ENCODE measurements at places on chromosomes 7 and 10.

DNA sequence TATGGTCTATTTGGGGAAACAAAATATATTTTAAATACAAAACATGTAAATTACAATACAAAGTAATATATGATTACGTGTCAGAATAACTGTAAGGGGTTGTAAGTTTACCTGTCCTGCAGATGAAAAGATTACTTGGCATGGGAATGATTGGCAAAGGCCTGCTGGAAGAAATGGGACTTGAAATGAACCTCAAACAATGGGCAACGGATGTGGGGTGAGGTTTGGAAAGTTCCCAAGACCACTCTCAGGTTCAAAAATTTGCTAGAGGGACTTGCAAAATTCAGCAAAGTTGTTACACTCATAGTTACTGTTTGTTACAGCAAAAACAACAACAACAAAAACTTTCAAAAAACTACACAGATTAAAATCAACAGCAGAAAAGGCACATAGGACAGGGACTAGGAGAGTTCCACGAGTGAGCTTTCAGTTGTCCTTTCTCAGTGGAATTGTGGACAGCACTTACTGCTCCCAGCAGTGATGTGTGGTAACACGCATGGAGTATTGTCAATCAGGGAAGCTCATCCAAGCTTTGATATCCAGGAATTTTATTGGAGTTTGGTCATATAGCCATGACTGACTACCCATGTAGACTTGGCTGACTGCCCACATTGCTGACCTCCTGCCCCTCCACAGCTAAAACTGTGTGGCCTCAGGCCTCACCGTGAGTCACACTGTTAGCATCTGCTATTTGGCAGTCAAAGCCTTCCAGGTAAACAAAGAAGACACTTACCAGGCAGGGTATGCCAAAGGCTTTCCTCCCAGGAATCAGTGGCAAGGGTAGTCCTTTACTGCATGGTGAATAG lies 43.8 kb downstream of the EXOC6 start:
- DNase-seq: no peak

DNA sequence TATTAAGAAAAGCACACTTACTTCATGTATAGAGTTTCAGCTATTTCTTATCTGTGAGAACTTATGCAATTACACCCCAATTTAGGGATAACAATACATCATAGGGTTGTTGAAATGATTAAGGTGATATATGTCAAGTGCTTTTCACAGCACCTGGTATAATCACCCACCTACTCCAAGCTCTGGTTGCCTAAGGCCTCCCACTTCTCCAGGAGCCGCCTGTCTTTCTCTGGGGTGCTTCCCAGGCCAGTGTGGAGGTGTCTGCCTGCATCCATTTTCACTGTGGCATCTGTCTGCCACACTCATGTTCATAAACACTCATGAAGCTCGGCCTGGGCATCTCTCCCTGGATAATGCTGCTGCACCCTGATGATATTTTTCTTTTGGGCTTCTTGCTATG lies 250.3 kb downstream of the STK31 start:
- DNase-seq: no peak

- DNase-seq: no peak
These were observed 606 bp downstream of the PALD1 start for GRCh38 chr10:70479165-70479581.

- DNase-seq: no peak
These were observed 246.8 kb downstream of the MAD1L1 start for GRCh38 chr7:1985936-1986335.

DNA sequence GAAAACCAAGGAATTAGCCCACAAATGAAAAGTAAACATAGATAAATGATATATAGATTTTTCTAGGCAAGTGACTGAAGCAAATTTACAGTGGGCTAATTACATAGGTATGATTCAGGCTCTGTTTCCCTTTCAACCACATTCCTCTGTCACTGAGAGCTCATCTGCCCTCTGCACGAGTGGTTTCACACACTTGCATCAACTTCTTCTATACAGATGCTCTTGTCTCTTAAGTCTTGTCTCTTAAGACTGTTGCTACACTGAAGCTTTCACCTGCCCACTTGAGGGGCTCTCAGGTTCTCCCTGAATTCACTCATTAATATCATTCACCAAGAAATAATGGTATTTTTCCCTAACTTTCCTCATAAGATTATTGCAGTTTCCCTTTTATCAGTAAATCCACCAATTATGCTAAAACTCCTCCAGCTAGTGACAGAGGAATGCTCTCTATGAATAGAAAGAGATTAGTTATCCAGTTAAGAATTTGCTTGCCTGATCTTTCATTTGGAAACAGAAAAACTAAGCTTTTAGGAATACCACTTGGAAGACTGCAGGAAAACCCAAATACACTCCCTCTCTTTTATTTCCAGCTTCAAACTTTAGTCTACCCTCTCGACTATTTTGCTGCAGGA lies 95.7 kb downstream of the ELAPOR2 start:
- DNase-seq: no peak

- DNase-seq: no peak
These were observed 411.6 kb downstream of the PARD3 start for GRCh38 chr10:34403512-34403911.

- no peak for DNase-seq
These were observed 54.8 kb upstream of the CACUL1 start for GRCh38 chr10:118809357-118810220.

DNA sequence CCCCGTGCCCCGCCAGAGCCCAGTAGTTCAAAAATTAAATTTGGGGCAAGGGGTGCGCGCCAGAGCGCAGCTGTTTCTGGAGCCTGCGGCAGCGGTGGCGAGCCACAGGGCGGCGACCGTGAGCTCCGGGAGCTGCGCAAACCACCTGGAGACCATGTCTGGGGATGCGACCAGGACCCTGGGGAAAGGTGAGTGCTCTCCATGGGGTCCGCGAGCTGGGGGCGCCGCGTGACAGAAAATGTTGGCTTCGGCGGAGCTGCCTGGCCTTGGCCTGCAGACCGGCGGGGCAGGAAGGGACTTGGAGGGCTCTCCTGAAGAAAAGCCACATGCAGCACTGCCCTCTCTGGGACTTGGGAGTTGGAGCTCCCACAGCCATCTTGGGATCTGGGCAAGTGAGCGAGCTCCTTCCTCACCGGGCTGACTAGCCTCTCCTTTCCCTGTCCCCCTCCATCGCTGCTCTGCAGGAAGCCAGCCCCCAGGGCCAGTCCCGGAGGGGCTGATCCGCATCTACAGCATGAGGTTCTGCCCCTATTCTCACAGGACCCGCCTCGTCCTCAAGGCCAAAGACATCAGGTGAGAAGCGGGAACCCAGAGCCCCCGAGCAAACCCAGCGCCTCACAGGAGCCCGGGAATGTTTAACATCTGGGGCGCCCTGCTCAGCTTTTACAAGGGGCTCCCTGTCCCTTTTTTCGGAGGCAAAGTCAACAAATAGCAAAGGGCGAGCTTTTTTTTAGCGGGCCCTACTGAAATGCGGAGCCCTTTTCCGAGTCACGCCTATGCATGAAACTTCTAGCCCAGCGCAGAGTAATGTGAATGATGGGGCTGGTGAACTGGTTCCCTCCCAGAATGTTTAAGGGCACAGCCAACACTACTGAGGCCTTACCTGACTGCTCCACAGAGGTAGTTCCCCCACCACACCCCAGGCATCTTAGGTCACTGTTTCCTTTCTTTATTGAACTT lies 6.1 kb downstream of the GSTO2 start:
- peak; percentile 28 for DNase-seq

DNA sequence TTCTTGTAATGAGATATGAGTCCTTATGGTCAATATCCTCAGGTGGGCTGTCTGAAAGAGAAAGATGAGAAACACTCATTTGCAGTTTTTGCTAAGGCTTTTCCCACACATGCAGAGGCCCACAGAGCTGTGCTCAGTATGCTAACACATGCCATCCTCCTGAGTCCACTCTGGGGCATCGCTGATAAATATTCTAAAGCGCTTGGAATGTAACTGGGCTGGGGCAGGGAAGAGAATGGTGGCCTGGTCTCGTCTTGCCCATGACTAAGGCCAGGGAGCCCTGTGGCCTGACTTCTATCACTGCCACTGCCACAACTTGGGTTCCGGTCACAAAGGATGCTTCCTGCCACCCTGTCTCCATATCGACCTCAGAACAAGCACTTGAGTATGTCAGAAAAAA lies 199.7 kb upstream of the FRMD4A start:
- no peak for DNase-seq

DNA sequence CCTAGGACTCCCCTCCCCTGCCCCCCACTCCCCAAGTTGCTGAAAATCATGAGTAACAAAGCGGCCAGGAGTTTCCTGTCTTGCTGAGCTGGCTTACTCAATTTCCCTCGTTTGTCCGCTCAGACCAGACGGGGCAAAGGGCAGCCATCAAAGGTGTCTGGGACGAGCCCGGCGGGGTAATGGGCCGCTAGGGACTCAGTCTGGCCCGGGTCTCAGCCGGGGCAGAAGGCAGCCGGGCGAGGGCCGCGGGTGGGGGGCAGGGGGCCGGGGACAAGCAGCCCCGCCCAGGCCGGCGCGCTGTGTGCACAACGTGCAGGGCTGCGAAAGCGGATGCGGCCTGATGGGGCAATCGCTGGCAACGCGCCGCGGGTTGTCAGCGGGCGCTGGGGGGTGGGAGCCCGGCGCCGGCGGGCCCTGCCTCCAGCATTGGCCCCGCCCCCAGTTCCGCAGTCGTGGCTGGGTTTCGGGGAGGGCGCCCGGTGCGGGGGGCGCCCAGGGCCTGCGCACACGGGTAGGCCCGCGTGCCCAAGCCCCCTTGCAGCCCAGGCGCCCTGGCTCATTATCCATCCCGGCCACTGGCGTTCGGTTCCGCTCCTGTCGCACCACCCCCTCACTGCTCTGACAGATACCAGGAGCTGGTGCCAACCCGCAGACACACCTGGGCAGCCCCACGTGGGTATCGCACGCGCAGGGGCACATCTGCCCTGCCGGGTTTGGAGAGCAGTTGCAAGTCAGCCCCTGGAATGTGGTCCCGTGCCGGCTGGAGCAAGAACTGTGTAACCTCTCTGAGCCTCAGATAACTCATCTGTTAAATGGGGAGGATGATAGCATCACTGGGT lies 35.1 kb downstream of the DNAJB12 start:
- DNase-seq: peak; percentile 88

- DNase-seq: no peak
These were observed 233.4 kb upstream of the SLC26A5 start for GRCh38 chr7:103679151-103680132.

GRCh38 chr10:74882427-74882826 lies 56.0 kb downstream of the KAT6B start:
- DNase-seq: no peak

DNA sequence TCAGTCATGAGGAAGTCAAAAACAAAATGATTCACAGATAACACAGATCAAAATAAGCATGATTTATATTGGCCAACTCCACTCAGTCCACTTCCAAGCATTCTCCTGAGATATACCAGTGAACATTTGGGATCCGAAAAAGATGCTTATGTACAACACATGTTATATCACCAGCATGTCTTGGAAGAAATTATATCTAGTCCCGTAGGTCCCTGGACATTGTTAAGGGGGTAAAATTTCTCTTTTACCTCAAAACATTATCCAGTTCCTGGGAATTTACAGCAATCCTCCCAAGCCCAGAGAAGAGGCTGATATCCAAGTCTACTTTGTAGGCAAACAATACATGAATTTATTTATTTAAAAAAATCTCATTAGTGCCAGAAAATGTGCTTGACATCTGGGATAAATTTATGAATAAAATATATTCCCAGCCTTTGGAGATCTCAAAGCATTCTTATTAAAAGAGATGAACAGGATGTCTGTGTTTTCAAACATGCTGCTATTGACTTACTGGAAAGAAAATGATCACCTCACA lies 582.2 kb upstream of the ZWINT start:
- DNase-seq: no peak

DNA sequence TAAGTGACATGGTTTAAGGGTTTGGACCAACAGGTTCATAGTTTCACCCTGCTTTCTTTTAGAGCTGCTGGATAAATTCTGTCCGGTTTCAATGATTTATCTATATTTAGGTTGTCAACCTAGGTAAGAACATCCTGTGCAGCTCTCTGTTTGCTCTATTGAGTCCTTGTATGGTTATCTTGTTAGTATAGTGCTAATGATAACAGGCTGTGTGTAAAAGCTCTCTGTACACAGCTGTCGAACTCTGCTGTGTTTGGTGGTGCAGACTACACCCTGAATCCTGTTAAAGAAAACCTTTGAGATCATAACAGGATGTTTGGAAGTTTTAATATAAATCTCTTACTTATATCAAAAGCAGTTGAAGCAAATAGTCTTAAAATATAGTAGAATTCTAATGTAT lies 219.2 kb downstream of the SDK1 start:
- no peak for DNase-seq

DNA sequence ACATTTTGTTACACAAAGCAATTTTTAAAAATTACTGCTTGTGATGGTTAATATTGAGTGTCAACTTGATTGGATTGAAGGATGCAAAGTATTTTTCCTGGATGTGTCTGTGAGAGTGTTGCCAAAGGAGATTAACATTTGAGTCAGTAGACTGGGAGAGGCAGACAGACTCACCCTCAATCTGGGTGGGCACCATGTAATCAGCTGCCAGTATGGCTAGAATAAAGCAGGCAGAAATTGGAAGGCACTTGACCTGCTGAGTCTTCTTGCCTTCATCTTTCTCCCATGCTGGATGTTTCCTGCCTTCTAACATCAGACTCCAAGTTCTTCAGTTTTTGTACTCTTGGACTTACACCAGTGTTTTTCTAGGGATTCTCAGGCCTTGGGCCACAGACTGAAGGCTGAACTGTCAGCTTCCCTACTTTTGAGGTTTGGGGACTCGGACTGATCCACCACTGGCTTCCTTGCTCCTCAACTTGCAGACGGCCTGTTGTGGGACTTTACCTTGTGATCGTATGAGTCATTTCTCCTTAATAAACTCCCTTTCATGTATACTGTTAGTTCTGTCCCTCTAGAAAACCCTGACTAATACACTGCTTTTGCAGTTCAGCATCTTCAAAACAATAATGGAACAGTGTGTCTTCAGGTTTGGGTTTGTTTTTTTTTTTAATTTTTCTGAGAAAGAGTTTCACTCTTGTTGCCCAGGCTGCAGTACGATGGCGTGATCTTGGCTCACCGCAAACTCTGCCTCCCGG lies 244.1 kb upstream of the SEMA3C start:
- no peak for DNase-seq

GRCh38 chr10:117761695-117762094 lies 219.1 kb downstream of the EMX2 start:
- no peak for DNase-seq

DNA sequence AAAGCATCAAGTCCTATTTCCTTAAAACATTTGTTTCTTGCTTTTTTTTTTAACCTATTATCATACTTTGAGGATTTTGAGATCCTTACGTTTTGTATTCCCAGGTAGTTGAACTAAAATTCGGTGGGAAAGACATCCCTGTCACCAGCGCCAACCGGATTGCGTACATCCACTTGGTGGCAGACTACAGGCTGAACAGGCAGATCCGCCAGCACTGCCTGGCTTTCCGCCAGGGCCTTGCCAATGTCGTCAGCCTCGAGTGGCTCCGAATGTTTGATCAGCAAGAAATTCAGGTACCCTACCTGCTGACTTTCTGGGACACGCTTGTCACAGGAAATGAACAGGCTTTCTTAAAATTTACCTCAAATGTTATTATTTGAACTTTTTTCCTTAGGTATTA lies 83.0 kb upstream of the DNAJB6 start:
- no peak for DNase-seq

DNA sequence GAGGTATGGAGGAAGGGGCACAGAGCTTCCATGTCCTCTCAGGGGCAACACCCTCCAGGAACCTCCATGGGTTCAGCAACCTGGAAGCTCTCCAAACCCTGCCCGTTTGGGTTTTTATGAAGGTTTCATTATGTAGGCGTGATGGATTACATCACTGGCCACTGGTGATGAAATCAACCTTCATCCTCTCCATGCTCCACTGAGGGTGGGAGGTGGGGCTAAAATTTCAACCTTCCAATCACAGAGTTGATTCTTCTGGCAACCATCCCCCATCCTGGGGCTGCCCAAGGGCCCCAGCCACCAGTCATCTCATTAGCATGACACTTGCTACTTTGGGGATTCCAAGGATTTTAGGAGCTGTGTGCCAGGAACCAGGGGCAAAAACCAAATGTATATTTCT lies 90.1 kb downstream of the TEX36 start:
- DNase-seq: no peak
